ENCODE measurements at places on chromosomes 1 and 21. TPM values are rescaled to one million over a fixed set of nuclear protein-coding genes. Genes with fewer than 3 reads are reported as not detected.

- DNase-seq, result peak; percentile 44
Observed at GRCh38 chr1:159826441-159827101, at the start of gene SLAMF8. Gene SLAMF8 (plus strand): TSS chr1:159826873. CDS start chr1:159826899, 26 bp downstream.

- DNase-seq, result no peak
Observed at GRCh38 chr1:206438554-206438953, 31.7 kb upstream of the IKBKE start.

- DNase-seq, result peak; percentile 53
Observed at GRCh38 chr21:41707231-41707959, 59.5 kb downstream of the RIPK4 start.

DNA sequence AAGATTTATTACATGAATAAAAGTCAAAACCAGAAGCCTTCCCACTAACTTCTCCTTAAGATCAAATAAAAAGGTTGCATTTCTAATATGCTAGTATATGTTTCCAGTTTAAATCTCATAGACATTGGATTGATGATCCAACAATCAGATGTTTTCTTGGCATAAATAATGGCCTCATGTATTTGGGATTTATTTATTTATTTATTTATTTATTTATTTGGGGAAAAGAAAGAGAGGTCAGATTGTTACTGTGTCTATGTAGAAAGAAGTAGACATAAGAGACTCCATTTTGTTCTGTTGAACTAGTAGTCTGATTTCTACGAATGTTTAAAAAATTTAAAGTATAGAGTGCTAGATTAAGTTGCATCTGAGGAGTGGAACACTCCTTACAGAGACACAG, 422.4 kb downstream of the ADGRL2 start:
- no peak for DNase-seq

The FMO2 gene
- 1.1 TPM for total RNA-seq

DNA sequence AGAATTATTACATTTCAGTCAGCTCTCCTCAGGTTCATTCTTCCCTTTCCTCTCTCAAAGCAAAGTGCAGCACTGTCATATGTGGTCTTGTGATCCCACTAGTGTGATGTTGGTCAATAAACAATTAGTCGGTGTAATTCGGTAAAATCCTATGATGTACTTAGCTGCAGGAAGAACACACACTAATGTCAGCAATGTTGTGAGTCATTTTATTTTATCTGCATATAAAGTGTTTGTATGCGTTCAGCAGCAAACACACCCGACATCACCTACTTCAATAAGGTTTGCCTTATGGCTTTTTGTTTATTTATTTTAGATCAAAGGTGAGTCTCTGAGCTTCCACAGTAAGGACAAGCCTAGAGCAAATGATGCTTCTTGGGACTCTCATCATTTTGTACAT, 47.8 kb downstream of the PTPN14 start:
- DNase-seq, result no peak

DNA sequence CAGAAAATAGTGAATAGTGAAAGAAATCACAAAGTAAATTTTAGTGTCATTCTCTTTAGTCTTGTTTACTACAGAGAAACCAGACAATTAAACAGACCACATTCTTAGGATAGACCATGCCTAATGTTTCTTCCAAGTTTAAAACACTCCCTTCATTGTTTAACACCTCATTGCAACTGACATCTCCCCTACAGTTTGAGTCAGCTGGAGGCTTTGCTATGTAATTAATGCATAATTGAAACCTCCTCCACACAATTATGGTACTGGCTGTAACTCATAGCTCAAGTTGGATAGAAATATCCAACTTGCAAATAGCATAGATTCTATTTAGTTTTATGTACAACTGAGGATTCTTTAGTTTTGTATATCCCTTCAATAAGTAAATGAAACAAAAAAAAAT, 35.2 kb upstream of the B3GALT2 start:
- no peak for DNase-seq

DNA sequence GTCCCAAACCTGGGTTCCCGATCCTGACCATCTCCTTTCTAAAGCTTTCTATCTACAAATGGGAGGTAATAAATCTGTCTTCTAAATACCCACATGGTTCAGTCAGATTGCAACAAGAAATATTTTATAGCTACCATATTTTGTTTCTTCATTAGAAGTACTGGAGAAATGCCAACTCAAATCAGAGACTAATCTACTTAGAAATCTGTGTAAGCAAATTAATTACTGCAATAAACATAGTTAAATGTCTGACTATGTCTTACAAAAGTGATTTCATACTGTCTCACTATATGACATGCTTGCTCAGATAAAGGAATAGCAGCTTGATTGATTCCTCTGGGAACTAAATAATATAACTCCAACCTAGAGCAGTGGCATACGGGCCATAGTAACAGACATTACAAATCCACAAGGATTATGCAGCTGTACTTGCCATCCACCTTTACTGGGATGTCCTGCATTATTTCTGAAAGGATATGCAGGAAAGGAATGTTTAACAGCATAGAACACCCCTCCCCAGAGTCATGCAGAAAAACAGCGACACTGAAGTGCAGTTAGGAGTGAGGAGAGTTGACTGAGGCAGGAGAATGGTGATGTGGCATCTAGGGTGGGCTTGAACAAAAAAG, 80.3 kb downstream of the PCNX2 start:
- DNase-seq, result no peak

GRCh38 chr1:226344441-226345259, 35.7 kb upstream of the LIN9 start:
- DNase-seq, result no peak

Measured in colonic mucosa (tissue), 4 donors.